ENCODE measurements at places on chromosomes 7 and 10.

GRCh38 chr10:29579455-29579970 is 55.3 kb downstream of the SVIL start:
- DNase-seq = no peak

- peak; percentile 30 for DNase-seq
Measured at GRCh38 chr7:1742555-1743303, 72.7 kb downstream of the ELFN1 start.

DNA sequence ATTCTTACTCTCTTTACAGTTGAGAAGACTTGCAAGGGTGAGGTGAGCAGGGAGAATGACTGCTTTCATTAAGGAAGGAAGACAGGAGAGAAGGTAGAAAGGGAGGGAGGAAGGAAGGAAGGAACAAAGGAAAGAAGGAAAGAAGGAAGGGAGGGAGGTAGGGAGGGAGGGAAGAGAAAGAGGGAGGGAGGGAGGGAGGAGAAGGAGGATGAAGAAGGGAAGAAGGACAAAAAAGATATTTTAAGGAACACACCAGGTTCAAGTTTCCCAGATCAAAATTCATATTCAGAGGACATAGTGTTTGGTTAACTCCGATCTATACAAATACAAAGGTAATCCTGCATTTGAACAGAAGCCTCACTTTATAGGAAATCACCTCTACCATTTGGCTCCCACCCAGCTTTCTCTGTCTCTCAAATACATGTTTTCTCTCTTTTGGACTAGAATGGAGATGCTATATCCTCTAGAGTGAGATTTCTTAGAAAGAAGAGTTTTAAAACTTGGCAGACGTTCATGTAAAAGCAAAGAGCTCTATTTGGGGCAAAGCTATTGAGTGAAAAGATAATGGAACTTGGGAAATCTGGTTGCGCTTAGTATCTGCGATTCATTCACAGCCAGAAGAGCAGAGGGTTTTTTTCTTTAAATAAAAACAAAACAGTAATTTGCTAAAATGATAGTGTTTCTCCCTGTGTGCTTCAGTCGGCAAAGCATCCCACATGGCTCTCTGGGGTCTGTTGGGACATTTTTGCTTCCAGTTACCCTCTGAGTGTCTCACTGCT is 261.9 kb upstream of the LYZL1 start:
- no peak for DNase-seq

DNA sequence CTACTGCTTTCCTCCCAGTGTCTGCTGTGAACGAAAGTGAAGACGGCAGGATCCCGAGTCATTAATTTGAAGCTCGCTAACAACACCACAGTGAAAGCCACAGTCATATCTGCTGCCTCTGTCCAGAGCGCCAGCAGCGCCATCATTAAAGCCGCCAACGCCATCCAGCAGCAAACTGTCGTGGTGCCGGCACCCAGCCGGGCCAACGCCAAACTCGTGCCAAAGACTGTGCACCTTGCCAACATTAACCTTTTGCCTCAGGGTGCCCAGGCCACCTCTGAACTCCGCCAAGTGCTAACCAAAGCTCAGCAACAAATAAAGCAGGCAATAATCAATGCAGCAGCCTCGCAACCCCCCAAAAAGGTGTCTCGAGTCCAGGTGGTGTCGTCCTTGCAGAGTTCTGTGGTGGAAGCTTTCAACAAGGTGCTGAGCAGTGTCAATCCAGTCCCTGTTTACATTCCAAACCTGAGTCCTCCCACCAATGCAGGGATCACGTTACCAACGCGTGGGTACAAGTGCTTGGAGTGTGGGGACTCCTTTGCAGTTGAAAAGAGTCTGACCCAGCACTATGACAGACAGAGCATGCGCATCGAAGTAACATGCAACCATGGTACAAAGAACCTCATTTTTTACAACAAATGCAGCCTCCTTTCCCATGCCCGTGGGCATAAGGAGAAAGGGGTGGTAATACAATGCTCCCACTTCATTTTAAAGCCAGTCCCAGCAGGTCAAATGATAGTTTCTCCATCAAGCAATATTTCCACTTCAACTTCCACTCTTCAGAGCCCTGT is 94.8 kb upstream of the KCNMA1 start:
- no peak for DNase-seq

DNA sequence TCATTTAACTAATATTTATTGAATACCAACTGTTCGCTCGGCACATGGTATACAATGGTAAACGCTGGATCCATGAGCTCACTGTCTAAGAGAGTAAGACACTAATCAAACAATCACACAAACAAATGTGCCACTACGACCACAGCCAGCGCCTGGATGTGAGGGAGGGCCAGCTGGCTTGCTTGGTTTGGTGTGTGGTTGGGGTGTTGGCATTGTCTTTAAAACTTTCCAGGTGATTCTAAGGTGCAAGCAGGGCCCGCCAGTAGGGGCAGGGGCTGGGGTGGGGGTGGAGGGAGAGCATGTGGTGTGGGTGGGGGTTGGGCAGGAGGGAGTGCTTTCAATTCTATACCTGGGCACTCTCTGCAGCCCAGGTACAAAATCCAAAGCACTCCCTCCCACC is 31.6 kb downstream of the ADRA2A start:
- DNase-seq = no peak

- DNase-seq = no peak
Measured at GRCh38 chr10:108014145-108014901, 849.8 kb upstream of the SORCS1 start.

GRCh38 chr7:27364344-27364758 is 121.7 kb downstream of the EVX1 start:
- no peak for DNase-seq

- no peak for DNase-seq
Measured at GRCh38 chr7:17405786-17406185, 107.3 kb downstream of the AHR start.

GRCh38 chr10:75941223-75941801 is 509.9 kb downstream of the LRMDA start:
- no peak for DNase-seq

- DNase-seq = no peak
Measured at GRCh38 chr10:100186253-100187212, 704 bp upstream of the ERLIN1 start.

DNA sequence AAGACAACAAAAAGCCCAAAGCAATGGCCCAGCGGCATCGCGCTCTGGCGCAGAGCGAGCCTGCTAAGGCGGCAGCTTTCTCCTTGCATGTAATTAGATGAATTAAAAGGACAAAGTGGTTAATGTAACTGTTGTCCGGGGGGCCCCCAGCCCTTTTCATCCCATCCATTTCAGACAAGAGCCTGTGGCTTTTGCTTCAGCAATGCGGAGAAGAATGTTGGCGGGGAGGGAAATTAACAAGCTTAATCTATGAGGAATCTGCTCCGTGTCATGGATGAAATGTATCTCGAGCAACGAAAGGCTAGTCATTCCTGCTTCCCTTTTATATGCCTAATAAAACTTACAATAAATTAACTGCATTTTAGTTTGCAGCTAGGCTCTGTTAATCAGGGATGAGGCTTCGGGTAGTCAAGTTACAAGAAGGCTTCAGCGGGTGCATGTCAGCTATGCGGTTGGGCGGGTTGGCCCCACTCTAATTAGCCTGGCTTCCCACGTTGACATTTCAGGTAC is 203.3 kb downstream of the BUB3 start:
- DNase-seq = no peak

DNA sequence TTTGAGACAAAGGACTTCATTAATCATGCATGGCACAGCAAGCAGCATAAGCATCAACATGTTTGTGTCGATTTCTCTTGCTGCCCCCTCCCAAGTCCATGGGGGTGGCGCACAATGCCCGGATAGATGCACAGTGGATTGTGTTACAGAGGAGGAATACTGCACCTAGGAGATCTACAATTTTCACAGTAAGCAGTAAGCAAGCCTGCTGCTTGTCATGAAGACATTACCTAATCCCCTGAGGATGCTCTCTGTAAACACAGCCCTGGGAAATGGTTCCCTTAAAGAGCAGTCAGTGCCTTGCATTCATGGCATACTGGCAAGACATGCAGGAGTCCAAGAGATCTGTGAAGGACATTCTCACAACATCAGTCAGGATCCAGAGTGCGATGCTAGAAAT is 137.7 kb downstream of the ETV1 start:
- no peak for DNase-seq

- DNase-seq = no peak
Measured at GRCh38 chr7:75849573-75849972, 29.3 kb upstream of the RHBDD2 start.

DNA sequence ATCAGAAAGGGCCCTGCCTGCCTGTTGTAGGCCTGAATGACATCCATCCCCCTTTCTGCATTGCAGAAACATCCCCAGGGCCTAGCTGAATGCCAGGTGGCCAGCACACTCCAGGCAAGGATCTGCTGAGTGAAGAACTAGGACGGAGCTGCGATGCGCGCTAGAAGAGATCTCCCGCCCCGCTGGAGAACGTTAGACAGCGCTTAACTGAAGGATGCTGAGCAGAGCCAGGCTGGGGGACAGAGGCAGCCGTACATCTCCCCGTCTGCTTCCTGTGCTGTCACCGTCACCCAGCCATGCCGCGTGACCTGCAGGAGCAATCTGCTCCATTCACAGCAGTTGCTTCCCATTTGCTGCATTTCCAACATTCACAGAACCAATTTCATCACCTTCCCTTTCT is 73.3 kb downstream of the FAM53B start:
- no peak for DNase-seq

- DNase-seq = no peak
Measured at GRCh38 chr7:157523766-157524421, 187.1 kb downstream of the DNAJB6 start.

GRCh38 chr7:1227814-1228544 is 4.7 kb upstream of the UNCX start:
- DNase-seq = no peak

DNA sequence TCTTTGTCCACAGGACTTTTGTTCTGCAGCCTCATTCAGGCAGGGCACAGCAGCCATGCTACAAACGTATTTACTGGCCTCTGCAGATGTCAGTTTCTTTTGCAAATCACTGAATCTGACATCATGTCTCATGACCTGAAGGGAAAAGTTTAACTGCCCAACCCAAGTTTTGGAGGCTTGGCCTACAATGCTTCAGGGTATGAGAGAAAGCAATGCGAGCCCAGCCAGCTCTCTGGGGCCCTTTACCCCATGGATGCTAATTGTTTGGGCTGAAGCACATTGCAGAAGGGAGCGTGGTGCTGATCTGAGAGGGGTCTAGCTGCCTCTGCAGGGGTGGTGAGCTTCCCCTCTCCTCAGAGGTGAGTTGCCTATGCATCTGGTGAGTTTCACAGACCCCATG is 179.9 kb upstream of the CXCL12 start:
- no peak for DNase-seq

DNA sequence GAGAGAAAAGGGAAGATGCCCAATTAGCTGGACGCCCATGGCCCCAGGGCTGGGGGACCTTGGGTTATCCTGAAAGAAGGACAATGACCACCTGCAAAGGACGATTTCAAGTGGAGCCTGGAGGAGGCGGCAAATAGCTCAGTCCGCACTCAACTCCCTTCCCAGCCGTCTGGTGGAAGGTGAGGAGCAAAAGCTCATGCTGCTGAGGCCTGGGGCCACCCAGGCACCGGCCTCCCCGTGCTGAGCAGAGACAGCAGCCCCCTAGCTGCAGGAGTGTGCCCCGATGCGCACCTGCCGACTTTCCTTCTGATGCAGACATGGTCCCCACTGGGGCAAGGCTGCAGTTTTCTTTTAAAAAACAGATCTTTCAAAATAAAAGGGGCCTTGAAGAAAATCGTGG is 7.9 kb downstream of the FAM20C start:
- no peak for DNase-seq

GRCh38 chr10:8361510-8361844 is 307.0 kb downstream of the GATA3 start:
- DNase-seq = no peak

DNA sequence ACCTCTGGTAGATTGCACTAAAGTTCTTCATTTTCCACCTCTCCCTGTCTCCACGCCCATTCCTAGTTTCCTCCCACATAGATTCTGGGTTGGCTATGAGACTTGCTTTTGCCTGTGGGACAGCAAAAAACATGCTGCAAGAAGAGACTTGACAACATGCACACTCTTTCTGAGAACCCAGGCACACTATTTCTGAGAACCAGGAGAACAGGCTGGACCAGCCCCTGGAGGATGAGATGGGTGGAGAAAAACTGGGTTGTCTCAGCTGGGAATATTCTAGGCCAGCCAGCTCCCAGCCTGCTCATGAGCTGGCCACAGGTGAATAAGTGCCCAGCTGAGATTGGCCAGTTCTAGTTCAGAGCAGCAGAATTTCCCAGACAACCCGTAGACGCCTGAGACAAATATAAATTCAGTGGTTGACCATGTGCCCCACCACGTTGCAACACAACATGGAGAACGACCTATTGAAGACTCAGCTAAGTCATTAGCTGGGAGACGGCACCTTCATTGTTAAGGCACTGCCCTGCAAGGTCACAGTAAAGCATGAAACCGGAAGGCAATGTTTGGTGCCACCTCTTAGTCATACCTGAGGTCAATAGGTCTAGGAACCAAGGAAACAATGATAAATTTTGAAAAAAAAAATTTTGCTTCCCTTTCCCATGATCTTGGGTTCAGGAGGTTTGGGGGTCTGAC is 92.7 kb upstream of the AKR1E2 start:
- DNase-seq = no peak

DNA sequence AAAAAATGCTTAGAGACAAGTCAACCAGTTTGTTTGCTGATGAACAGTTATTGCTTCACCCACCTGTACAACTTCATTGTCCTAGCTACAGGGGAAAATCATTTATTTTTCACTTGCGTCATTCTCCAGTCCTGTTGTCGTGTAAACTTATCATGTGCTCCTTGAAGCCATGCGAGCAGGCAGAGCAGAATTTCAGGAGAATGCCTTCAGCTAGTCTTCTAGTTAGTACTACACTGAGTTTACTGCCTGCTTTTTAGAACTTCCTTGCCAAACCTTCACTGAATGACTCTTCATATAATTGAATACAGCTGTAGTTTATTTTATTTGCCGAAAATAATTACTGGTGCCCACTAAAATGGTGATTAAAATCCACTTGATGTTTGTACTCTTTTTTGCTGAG is 15.6 kb downstream of the RPA3 start:
- DNase-seq = no peak

GRCh38 chr7:154770962-154771361 is 232.0 kb downstream of the PAXIP1 start:
- DNase-seq = no peak

- DNase-seq = no peak
Measured at GRCh38 chr10:50545846-50546245, 77.9 kb downstream of the SGMS1 start.

- peak; percentile 8 for DNase-seq
Measured at GRCh38 chr7:123580406-123581161, 21.0 kb upstream of the ASB15 start.
